ENCODE measurements at places on chromosomes 2 and 18.

- DNase-seq = no peak
Measured at GRCh38 chr2:3873899-3874298, 170.5 kb downstream of the DCDC2C start.

GRCh38 chr18:13269013-13269280, 50.4 kb downstream of the LDLRAD4 start:
- DNase-seq = peak; percentile 55

- DNase-seq = no peak
Measured at GRCh38 chr2:230875347-230876315, 10.9 kb downstream of the ITM2C start.

DNA sequence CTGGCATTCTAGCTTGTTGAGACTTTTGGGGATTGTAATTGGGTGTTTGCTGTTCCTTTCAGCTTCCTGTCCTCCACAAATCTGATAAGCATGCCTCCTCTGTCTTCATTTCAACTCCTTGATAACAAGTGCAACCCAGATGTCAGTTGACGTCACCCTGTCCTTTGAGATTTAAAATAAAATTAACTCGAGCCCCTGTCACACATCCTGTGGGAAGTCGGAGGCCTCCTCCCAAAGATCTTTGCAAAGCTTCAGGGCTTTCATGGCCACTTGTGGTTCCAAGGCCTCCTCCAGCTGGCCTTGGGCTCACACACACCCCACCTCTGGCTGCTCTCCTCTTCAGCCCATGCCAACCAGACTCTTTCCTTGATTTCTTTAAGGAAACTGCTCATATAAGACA, 69.9 kb upstream of the ITGA6 start:
- no peak for DNase-seq

DNA sequence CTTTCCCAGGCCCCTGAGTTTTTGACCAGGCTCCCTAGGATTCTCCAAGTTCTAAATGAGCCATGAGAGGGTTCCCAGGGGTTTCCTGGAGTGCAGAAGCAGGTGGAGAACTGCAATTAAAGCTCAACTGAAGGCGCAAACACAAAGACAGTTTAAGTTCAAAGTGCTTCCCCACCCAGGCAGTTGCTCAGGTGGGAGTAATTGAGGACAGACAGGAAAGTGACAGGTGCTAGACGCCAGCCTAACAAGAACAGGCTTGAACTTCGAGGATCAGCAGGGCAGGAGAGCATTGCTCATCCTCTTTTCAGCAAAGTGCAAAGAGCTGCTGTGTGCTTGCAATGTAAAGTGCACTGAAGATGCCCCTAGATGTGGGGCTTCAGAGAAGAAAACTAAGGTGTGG, 77.2 kb upstream of the ST8SIA3 start:
- no peak for DNase-seq

GRCh38 chr2:4265936-4266335, 562.6 kb downstream of the DCDC2C start:
- no peak for DNase-seq

- no peak for DNase-seq
Measured at GRCh38 chr2:230184727-230185578, 34.8 kb downstream of the SP110 start.

DNA sequence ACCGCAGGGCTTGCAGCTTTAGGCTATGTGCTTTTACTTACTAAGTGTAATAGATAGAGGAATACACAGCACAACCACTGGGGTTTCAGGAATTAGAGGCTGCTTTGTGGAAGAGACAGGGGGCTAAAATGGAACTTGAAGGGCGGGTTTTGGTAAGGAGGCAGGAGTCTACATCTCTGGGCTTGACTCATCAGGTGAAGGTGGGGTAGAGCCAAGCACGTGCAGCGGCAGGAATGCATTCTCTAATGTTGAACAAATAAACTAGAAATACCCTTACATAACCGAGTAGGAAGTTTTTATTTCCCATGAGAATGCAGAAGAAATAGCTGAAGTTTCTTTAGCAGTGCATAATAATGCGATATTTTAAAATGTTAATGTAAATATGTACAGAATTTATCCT, 673.8 kb upstream of the SALL3 start:
- DNase-seq = peak; percentile 6

- DNase-seq = no peak
Measured at GRCh38 chr18:25662272-25662671, 310.3 kb upstream of the ZNF521 start.

DNA sequence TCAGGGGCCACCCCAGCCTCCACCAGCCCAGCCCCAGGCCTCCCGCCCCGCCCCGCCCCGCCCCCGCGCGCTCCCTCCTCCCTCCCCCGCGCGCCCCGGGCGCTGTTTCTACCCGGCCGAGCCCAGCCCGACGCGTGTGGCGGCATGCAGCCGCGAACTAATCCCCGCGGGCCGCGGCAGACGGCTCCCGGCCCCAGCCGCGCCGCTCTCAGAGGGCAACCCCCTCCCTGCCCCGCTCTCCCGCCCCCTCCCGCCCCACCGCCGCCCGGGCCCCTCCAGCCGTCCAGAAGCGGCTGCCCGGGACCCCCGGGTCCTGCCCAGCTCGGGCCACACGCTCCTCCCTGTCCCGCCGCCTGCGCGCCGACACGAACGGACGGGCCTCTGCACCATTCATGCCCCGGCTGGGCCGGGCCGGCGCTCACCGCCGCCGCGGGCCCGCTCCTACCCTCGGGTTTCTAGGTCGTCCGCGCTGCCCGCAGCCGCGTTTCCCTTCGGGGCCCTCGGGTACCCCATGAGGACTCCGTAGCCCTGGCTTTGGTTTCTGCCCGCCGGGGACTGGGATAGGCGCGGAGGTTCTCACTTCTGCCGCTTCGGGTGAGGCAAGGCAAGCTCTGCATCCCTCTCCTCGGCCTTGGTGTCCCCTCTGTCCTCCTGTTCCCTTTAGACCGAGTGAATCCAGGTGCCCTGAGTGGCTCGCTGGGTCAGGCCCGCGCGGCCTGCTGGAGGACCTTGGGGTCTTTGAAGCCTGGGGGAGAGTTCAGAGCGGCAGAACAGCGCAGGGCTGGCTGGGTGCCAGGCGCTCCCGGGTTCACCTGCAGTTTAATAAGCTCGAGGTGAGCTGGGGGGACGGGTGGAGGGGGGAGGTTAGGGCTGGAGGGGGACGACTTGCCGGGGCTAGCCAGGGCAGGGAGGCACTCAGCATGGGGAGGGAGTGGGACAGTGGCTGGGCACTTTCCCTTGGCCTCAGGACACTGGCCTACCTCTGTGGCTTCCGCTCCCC, 3.1 kb downstream of the WNT10A start:
- peak; percentile 68 for DNase-seq

- no peak for DNase-seq
Measured at GRCh38 chr18:74595431-74595830, 2.2 kb upstream of the ZNF407 start.

DNA sequence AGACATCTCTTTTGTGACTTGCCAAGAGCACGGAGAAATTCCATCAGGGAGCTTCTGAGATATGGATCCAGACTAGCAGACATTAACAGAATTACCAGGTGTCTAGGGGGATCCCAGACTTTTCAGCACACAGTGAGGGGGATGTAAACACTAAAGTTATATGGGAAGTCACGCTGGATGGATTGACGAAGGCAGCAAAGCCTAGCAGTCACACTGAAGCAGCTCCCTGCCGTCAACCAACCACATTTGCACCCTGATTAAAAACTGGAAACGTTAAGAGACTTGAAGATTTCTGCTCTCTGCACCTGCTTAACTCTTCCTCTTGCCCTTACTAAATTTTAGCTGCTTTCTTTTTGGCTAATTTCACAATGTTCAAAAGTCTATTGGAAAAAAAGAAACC, 62.5 kb upstream of the BCL2L11 start:
- no peak for DNase-seq

DNA sequence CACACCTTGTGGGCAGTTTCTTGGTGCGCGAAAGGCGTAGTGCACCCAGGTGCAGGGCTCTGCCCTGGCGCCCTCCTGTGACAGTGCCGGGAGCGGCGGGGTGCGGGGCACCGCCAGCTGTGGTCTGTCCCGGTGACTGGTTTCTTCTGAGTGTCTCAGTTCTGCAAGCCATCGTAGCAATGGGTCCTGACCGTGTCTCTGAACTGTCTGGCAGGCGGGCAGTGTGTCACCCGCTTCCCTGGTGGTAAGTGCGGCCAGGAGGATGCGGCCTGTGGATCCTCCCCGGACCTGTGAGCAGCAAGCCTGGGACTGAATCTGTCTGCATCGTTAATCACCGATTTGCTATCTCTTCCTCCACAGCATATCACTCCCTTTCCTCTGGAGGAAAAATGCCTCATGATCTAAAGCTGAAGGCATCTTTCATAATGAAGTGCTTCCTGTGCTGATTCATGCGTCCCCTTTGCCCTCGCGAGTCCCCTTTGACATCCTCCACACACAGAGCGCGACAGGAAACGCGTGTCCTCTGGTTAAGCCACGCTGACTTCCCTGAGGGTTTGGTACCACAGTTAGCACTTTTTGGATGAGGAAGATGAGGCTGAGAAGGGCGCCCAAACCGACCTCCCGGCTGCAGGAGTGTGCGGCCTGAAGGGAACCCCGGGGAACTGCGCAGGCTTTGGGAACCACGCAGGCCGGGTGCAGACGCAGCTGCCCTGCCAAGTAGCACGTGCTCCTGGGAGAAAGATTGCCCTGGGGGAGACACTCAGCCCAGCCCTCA, 416.0 kb upstream of the HS6ST1 start:
- DNase-seq = no peak

- no peak for DNase-seq
Measured at GRCh38 chr2:201008296-201008829, 44.9 kb upstream of the ORC2 start.

DNA sequence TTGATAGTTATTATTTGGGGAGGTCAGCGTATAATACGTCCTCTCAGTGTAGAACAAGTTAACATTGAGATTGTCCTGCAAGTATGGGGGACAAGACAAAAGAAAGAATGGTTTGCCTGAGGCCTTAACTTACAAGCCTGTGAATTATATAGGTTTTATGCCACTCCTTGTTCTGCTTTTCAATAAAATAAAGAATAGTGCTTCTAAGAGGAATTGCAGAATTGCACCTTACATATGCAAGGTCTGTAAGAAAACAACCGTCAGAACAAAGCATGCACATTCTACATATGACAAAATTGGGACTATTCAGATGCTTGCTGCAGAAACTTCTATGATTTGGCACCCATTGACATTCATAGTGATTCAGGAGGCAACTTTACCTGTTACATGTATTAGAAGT, 785.0 kb downstream of the NR4A2 start:
- peak; percentile 17 for DNase-seq

- DNase-seq = peak; percentile 54
Measured at GRCh38 chr2:218008060-218009040, 5.6 kb upstream of the TNS1 start.

DNA sequence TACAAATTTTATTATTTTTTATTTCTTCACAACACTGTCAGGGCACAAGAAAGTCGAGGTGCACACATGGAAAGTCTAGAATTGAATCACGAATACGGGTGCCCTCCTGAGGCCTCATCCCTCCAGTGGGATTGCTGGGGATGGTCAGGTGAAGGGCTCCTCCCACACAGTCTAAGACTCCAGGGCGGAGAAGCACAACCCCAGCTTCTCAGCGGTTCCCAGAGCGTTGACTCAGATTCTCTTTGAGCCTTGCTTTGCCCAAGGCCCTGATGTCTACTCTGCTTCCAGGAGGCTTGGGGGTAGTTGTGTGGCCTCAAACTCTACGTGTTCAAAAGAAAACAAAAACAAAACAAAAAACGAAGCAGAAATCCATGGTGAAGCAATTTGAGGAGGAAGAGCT, 108.4 kb downstream of the LYPD6B start:
- DNase-seq = no peak

- no peak for DNase-seq
Measured at GRCh38 chr2:239008677-239009588, 161.0 kb downstream of the TWIST2 start.

DNA sequence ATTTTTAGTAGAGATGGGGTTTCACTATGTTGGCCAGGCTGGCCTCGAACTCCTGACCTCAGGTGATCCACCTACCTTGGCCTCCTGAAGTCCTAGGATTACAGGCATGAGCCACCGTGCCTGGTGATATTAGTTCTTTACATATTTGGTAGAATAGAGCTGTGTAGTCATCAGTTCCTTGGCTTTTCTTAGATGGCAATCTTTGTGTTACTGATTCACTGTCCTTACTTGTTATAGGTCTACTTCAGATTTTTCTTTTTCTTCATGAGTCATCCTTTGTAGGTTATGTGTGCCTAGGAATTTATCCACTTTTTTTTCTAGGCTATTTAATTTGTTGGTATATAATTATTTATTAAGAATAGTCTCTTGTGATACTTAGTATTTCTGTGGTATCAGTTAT, 30.3 kb upstream of the ZSWIM2 start:
- no peak for DNase-seq

GRCh38 chr2:167487728-167488127, 599.4 kb downstream of the XIRP2 start:
- DNase-seq = no peak

- DNase-seq = no peak
Measured at GRCh38 chr18:45467293-45467692, 148.0 kb upstream of the SLC14A2 start.

DNA sequence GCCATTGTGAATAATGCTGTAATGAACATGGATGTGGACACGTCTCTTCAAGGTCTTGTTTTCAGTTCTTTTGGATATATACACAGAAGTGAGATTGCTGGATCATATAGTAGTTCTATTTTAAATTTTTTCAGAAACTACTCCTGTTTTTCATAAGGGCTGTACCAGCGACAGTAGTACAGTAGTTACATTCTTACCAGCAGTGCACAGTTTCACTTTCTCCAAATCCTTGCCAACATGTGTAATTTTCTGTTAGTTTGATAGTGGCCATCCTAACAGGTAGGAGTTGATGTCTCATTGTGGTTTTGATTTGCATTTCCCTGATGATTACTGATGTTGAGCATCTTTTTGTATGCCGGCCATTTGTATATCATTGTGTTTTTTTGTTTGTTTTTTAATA, 81.7 kb downstream of the EPC2 start:
- no peak for DNase-seq

DNA sequence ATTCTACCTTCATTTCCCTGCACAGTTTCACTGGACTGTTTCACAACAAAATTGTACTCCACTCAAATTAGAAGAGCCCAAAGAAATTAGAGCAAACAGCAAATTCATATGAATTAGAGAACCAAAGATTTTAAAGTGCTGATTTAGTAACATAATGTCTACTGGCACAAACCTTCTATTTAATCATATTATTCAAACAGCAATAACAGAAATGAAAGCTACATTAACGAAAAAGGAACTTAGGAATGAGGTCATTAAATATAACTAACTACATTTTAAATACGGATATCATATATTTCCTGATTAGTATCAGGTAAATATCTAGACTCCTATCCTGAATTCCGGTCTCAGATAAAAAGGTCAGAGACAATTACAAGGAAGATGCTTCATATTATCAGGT, 5.1 kb downstream of the C18orf32 start:
- no peak for DNase-seq

GRCh38 chr18:5998166-5998881, 103.0 kb upstream of the TMEM200C start:
- no peak for DNase-seq

- peak; percentile 76 for DNase-seq
Measured at GRCh38 chr2:15159751-15160177, 401.4 kb downstream of the NBAS start.

GRCh38 chr2:116490511-116491145, 1323.9 kb upstream of the DDX18 start:
- DNase-seq = no peak

- DNase-seq = no peak
Measured at GRCh38 chr2:121790276-121790956, 35.0 kb downstream of the TSN start.

Measured in eye (tissue), 1 donor.